ENCODE measurements at places on chromosomes 12 and 14.
A peak's percentile ranks its signal among the peaks of the same experiment; 100 is the strongest.

GRCh38 chr12:60349232-60349978, 753.6 kb downstream of the SLC16A7 start:
- DNase-seq: no peak

DNA sequence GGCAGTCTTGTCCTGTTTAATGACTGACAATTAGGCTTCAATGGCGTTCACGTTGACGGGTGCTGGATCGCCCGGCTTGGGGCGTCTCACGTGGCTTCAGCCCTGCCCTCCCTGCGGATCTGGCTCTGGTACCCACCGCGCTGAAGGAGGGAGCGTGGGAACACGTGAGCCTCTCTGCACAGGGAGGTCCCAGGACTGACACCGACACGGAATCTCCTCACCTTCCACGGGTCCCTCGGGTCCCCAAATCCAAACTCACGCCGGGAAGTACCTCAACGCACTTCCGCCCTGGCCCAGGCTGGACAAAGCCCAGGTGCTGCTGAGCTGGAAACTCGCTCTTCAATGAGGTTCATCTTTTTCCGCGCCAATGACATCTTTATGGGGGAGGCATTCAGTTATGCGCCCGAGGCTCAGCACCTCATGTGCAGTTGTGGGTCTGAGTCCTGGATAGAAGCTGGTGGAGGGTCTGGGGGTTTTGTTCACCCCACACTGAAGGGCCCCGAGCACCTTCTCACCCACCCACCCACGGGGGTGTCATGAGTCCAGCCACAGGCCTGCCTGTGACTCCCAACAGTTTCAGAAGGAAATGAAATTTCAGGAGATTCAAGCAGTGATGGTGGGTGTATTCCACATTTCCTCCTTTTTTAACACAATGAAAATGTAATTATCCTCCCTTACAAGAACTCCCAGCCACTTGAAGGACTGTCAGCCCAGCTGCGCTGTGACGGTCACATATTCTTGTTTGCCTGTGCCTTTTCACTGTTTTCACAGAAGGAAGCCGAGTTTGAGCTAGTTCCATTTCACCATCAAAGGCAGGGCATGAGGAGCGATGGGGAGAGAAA, 251.7 kb upstream of the SFSWAP start:
- no peak for DNase-seq

DNA sequence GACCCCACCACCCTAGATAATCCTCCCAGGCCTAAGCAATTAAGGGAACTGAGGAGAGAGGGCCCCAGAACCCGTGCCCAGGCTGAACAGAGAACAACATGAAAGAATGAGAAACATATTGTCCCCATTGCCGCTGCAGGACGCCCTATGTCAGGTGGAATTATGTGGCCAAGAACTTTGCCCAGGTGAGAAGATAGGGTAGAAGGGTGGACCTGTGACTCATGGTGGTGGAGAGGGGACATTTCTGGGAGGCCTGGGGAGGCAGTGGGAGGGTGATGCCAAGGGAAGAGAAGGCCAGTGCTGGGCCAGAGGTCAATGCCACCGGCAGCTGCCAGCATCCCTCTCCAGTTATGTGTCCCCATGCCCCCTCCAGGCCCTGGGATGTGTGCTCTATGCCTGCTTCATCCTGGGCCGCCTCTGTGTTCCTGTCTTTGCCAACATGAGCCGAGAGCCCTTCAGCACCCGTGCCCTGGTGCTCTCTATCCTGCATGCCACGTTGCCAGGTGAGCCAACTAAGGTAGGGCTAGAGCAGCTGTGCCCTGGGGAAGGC, 15.5 kb downstream of the SOAT2 start:
- no peak for DNase-seq

DNA sequence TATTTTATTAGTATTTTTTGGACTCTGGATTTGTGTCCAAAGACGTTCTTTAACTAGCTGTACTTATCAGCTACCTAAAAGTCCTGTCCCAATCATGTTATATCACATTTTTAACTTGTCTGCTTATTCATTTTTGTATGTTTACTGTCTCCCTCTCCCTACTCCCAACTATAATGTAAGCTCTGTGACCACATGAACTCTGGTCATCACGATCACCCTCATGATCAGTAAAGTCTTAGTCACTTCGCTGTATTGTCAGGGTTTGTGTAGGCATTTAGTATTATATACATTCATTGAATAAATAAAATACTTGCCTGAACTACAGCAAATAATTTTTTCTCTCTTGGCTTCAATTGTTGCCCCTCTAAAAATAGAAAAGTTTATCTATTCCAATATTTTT, 211.0 kb downstream of the PIK3C2G start:
- DNase-seq: no peak

DNA sequence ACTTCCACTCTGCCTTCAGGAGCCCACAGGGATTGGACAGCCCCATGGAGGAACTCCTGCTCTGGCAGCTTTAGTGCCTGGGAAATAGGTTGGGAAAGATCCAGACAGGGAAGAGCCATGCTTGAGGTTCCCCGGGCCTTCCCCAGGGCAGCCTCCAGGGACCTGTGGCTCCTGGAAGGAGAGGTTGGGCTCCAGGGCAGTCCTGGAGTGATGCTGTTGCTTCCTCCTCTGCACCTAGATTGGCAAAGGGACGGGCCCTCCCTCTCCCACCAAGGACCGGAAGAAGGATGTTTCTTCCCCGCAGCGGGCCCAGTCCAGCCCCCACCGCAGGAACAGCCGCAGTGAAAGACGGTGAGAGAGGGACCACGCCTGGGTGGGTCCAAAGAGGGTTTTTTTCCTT, 16.5 kb downstream of the VASH1 start:
- DNase-seq: no peak

DNA sequence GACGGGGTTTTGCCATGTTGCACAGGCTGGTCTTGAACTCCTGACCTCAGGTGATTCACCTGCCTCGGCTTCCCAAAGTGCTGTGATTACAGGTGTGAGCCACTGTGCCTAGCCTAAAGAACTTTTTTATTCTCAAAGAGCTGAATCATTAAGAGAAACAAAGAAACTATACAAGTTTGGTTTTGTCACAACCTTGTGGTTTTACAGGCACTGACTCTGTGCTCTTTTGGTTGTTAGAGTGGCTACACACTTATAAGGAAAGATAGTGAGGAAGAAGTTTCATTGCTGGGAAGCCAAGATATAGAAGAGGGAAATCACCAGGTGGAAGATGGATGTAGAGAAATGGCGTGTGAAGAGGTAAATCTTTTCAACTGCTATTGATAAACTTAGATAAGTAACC, 10.1 kb upstream of the DNAH10 start:
- no peak for DNase-seq

- DNase-seq: no peak
Measured at GRCh38 chr12:83067981-83068380, 381.3 kb downstream of the TMTC2 start.

GRCh38 chr14:85131226-85131922, 398.6 kb upstream of the FLRT2 start:
- DNase-seq: no peak

DNA sequence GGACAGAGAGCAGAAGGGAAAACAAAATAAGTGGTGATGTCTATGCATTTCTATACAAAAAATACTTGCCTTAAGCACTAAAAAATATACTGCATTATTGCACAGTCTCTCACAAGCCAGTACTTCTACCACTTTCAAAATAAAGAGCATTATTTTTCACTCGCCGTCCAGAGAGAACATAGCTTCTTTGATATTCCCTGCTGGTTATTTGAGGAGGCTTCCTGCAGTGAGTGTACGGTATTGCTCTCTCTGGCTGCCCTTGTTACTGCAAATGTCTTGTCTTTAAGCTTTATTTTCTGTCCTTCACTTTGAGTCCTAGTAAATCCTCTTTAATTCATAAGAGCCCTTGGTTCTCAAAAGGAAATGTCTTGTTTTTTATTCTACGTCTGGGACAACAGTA, 81.1 kb downstream of the EML1 start:
- DNase-seq: no peak

DNA sequence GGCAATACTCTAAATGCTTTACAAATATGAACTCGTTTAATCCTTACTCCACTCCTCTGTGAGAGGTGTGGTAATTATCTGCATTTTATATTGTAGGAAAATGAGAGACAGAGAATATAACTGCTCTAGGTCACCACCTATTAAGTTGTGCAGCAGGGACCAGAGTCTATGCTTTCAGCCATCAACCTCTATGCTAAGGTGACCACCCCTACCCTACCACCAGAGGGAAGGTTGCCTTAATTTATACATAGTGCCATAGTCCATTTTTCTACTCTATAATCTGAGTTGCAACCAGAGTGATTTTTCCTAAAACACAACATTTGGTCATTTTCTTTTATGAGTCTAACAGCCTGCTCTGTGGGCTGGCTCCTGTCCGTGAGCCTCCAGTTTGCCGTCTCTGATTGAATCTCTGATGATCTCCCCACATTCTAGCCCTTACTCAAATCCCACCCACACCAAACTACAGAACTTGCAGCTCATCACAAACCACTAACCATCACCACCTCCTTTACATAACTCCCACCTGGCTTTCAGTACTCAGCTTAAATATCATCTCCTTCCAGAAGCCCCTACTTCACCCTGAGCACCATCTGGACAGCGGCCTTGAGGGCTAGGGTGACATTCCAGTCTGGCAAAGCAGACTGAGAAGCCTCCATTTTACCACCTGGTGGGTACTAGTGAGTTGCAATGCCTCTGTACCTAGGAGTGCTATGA, 126.6 kb downstream of the PPM1H start:
- no peak for DNase-seq

GRCh38 chr12:122882908-122883558, 12.9 kb downstream of the VPS37B start:
- peak; percentile 86 for DNase-seq

DNA sequence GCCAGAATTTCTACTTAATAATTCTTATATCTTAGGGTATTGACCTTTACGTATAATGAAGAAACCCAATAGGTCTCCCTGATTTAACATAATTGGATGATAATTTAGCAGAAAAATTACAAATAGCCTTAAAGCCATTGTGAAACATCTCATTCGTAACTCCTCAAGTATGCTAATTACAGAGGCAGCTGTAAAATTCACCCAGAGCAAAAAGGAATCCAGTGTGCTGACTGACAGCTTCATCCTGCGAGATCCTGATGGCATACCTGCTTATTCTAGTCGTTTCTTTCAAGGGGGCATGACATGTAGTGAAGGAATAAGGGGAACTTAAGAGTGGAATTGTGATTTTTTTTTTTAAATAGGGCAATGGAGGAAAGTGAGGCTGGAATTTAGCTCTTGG, 291.5 kb downstream of the FUT8 start:
- no peak for DNase-seq

DNA sequence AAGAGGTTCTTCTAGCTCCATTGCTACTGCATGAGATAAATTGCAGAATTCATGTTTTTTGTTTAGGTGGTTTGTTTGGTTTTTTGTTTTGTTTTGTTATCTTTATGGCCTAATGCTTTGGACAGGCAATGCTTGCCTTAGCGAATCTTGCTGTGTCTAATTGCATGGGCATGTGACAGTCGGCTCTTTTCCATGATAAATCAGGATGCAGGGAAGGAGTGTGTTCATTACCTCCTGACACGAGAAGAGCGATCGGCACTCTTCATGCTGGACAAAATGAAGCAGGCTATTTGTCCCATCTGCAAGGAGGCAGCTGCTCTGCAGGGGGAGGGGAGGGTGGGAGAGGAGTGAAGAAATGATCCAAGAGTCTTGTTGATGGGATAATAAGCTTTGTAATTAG, 6.5 kb downstream of the CCDC60 start:
- DNase-seq: no peak

GRCh38 chr12:111886662-111887545, 44.9 kb downstream of the MAPKAPK5 start:
- DNase-seq: no peak

GRCh38 chr14:74611650-74612349, at the start of gene LTBP2:
Gene LTBP2, minus strand, starts transcription at chr14:74612237. Its CDS starts 293 bp downstream, at chr14:74611944.
- DNase-seq: peak; percentile 20

- no peak for DNase-seq
Measured at GRCh38 chr12:113138826-113139225, 3.3 kb upstream of the RASAL1 start.

DNA sequence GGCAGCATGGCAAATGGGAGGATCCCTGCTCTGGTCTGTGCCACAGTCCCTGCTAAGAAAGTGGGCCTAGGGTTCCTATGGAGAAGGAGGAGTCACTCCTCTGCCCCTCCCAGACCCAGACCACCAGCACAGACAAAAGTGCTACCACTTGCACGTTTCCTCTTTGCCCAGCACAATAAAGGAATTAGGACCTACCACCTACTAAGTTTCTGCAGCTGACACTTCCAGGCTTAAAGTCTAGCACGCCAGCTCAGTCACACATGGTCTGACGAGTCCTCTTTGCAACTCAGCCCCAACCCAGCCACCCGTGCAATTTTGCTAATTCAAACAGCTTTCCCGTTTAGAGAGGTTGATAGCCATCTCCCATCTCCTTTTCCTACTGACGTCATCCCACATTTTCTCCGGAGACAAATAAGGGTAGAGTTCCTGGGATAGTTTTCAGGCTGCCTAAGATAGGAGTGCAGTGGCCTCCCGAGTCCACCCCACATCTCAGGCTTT, 66.2 kb upstream of the PTGR2 start:
- DNase-seq: no peak

- no peak for DNase-seq
Measured at GRCh38 chr12:110637869-110638441, 24.0 kb downstream of the TCTN1 start.
